ENCODE measurements at places on chromosomes 3 and 15. TPM values are rescaled to one million over a fixed set of nuclear protein-coding genes. Genes with fewer than 3 reads are reported as not detected.

DNA sequence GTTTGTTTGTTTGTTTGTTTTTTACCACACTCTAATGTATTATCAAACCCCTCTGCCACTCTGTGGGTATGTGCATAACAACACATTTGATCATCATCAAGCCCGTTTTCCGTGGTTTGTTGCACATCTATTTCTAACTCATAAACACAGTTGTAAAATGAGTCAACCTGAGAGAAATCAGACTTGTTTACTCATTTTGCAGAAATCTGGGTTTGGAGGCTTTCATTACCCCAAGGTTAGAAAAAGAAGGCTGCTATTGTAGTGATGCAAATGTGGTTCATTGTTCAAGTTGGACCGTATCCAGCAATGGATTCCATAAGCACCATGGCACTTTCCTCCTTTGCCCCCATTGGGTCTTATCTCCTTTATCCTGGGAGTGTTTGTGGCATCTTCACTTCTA lies 353.2 kb upstream of the SOX2 start:
- H3K27me3 ChIP-seq = no peaks in the 10 kb centered on the region
- DNase-seq = no peak
- no peaks in the 10 kb centered on the region for H3K4me1 ChIP-seq
- H3K4me3 ChIP-seq = no peak overlapping the region
- no peak overlapping the region for H3K27ac ChIP-seq

DNA sequence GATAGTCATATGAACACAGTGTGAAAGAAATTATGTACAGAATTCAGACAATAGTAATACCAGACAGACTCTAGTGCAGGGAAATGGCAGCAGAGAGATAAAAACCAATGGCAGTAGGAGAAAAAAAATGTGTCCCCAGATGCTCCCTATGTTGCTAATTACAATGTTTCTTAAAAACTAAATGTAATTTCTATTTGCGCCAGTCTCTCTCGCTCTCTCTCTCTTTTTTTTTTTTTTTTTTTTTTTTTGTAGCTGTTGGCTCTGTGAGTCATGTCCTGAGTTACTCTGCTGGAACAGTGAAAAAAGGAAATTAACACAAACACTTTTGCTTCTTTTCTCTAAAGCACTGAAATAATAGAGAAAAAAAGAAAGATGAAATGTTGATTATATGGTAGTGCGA lies 871.9 kb downstream of the GBE1 start:
- no peak for DNase-seq
- no peak overlapping the region for H3K4me3 ChIP-seq
- no peak overlapping the region for H3K27ac ChIP-seq
- no peaks in the 10 kb centered on the region for H3K36me3 ChIP-seq
- H3K4me1 ChIP-seq = no peaks in the 10 kb centered on the region

GRCh38 chr3:100988080-100988479 lies 5.1 kb downstream of the ABI3BP start:
- H3K27ac ChIP-seq = no peak overlapping the region
- H3K4me3 ChIP-seq = no peak overlapping the region
- H3K27me3 ChIP-seq = no peaks in the 10 kb centered on the region
- no peaks in the 10 kb centered on the region for H3K4me1 ChIP-seq

DNA sequence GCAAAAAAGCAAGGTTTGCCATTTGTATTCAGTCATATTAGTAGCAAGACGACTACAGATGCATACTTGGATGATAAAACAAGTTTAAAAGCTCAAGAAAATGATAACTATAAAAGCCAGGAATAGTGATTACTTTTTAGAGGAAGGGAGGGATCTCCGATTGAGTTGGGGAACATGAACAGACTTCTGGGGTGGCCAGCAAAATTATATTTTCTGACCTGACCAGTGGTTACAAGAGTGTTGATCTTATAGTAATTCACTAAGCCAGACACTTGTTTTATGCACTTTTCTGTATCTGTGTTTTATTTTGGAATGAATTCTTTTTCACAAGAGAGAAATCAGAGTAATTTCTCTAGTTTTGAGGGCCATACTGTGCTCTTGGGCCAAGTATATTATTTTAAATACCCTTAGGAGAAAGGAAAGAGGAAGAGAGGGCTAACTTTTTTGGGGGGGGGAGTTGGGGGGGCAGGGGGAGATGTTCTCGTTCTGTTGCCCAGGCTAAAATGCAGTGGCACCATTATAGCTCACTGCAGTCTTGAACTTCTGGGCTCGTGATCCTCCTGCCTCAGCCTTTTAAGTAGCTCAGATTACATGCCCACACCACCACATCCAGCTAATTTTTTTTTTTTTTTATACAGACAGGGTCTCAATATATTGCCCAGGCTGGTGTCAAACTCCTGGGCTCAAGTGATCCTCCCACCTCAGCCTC lies 57.3 kb downstream of the TGFBR2 start:
- DNase-seq = no peak
- H3K4me3 ChIP-seq = no peak overlapping the region
- peak overlapping the region; percentile 81 for H3K27ac ChIP-seq
- H3K27me3 ChIP-seq = no peaks in the 10 kb centered on the region
- peaks cover 92% of the 10 kb centered on the region for H3K4me1 ChIP-seq
- H3K36me3 ChIP-seq = peaks cover 14% of the 10 kb centered on the region

DNA sequence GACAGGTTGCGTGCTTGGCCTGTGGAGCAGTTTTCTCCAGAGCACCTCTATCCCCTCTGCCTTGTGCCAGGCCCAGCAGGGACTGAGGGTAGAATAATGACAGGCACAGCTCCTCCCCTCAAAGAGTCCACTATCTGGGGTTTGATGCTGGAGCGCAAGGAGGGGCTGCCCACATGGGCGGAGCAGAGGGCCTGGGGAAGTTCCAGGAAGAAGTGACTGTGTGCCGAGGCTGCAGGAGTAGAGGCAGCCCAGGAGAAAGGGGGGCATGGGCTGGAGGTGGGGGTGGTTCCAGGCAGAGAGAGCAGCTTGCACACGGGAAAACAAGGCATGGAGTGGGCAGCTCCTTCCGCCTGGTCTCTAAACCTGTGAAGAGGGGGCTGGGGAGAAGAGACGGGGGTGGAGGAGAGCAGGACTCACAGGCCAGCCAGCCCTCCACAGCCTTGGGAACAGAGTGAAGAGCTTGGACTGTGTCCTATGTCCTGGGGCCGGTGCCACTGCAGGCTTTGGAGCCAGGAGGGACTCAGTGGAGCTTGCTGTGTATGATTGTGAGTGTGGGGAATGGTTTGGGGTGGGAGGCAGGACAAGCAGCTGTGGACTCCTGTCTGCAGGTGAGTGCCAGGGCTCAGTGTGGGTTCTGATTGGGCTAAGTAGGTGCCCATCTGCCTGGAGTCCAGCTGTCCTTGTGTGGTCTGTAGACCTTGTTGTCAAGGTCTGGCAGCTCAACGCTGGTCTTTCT lies 48.1 kb downstream of the APBA2 start:
- H3K4me3 ChIP-seq = no peak overlapping the region
- H3K27ac ChIP-seq = no peak overlapping the region
- H3K36me3 ChIP-seq = no peaks in the 10 kb centered on the region
- no peaks in the 10 kb centered on the region for H3K4me1 ChIP-seq

- no peaks in the 10 kb centered on the region for H3K36me3 ChIP-seq
- no peak overlapping the region for H3K4me3 ChIP-seq
- no peak for DNase-seq
- no peak overlapping the region for H3K27ac ChIP-seq
Measured at GRCh38 chr3:62884096-62884870, 9.1 kb upstream of the CADPS start.

DNA sequence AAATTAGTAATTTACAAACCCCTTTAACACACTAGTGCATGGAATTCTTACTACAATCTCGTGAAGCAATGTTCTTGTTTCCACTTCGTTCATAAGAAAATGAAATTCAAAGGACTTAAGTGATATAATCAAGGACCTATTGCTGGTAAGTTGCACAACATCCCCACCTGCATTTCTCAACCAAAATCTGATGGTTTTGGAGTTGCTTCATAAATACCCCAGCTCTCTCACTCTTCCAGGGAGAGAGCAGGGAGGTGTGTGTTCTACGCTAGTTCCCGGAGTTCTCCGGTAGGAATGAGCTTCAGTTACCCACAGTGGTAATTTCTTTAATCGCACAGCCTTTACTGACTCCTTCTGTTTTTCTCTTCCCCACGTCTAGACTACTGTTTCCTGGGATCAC lies 81.8 kb downstream of the LRRN1 start:
- H3K36me3 ChIP-seq = no peaks in the 10 kb centered on the region
- DNase-seq = no peak
- H3K27me3 ChIP-seq = no peaks in the 10 kb centered on the region
- H3K4me3 ChIP-seq = no peak overlapping the region
- no peak overlapping the region for H3K27ac ChIP-seq

- DNase-seq = peak; percentile 61
- H3K4me1 ChIP-seq = peaks cover 10% of the 10 kb centered on the region
- H3K4me3 ChIP-seq = no peak overlapping the region
- H3K36me3 ChIP-seq = no peaks in the 10 kb centered on the region
- peaks cover 35% of the 10 kb centered on the region for H3K27me3 ChIP-seq
Measured at GRCh38 chr3:13884851-13885703, 5.2 kb upstream of the WNT7A start.

DNA sequence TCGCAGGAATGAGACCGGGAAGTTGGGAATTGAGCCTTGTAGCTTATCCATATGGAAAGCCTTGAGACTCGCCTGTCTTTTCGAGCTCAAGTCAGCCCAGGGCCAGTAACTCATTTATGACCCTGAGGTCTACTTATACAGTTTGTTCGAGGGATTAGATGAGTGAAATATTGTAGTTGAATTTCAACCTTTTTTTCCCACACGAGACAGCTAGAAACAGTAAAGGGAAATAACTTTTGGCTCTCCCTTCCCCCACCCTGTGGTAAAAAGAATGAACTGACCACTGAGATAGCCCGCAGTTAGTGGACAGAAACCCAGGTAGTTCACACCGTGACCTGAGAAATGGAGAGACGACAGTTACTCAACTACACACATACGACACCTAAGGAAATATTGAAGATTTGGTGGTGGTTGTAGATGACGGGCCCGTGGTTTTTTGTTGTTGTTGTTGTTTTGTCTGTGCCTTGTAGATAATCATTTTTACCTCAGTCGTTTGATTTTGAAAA lies 841 bp downstream of the EIF3J start:
- H3K4me1 ChIP-seq = peaks cover 21% of the 10 kb centered on the region
- no peaks in the 10 kb centered on the region for H3K36me3 ChIP-seq
- H3K27me3 ChIP-seq = no peaks in the 10 kb centered on the region
- no peak for DNase-seq
- H3K27ac ChIP-seq = peak overlapping the region; percentile 83

DNA sequence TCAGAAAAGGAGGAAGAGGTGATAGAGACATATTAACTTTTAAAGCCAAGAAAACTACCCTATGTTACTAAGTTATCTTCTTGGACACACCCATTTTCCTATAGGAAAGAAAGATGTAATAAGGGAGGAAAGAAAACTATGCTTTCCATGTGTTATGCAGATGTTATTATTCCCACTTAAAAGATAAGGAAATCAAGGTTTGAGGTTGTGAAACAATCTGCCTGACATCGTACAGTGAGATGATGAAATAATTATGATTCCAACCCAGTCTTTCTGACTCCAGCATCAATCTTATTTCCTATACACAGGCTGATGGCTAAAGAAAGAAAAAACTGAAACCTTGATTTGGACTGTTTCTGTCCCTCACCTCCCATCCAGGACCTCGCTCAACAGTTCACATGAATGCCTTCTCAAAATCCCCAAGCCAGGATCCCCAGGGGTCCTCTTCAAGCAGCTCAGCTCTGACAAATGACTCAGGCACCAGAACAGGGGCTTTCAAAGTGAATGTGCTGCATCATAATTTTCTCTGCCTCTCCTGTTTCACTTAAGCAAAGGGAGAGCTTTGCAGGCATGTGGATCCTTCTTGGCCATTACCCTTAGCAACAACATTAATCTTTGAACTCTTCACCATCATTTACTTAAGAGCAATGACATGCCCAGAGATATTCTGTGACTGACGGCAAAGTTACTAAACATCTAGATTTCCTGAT lies 12.4 kb upstream of the EID1 start:
- H3K36me3 ChIP-seq = no peaks in the 10 kb centered on the region
- H3K27ac ChIP-seq = no peak overlapping the region
- no peaks in the 10 kb centered on the region for H3K4me1 ChIP-seq
- no peak for DNase-seq
- H3K4me3 ChIP-seq = no peak overlapping the region

Gene GNAT1
- not detected for total RNA-seq

Gene ARGFX
- not detected for total RNA-seq

Gene MELTF
- 3.2 TPM for total RNA-seq
